Upper lobe of right lung (tissue), 1 donor: ENCODE measurements at places on chromosomes 7 and 10.

- H3K27me3 ChIP-seq, result no peaks in the 10 kb centered on the region
- no peaks in the 10 kb centered on the region for H3K4me1 ChIP-seq
- no peak overlapping the region for H3K27ac ChIP-seq
Observed at GRCh38 chr7:81170291-81170690, 251.4 kb upstream of the SEMA3C start.

DNA sequence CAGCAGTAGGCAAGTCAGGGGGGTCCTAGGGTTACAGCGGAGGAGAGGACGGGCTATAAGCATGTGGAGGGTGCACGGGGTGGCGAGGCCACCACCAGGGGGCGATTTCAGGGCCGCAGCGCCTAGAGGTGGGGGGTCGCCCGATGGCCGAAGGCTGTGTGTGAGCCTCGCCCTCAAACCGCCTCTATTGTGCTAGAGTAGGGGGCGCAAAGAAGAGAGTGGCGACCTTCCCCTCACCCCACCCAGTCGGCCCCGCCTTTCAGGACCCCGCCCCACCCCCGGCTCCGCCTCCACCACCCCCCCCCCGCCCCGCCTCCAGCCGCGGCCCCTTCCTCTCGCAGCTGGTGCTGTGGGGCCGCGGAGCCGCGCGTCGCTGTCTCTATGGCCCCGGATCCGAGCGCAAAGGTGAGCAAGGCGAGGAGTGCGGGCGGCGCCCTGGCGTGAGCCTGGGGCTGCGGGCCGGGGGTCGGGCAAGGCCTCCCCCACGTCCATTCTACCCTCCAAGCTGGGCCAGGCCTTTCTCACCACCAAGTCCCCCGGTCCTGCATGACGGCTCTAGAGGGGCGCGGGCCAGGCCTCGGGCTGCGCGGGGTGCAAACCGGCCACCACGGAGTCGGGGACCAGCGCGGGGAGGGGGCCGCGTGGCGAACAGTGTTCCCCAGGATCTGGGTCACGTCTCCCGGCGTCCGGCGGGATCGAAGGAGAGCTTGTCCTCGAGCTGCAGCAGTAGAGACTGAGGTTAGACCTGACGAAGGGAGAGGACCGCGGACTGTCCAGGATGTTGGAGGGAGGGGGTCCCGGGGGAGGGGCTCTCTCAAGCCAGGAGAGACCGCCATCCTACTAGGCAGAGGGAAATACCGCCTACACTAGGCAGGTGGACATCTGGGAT, at the start of gene SEMA4G:
Gene SEMA4G (plus strand): TSS at position 318 of the 889 bp plus-strand sequence. CDS start 3,409 bp downstream, outside the sequence.
- H3K27ac ChIP-seq, result no peak within 1 kb of the TSS
- no peaks in the 10 kb centered on the region for H3K27me3 ChIP-seq

- H3K27me3 ChIP-seq, result no peaks in the 10 kb centered on the region
- H3K4me3 ChIP-seq, result no peak overlapping the region
- H3K36me3 ChIP-seq, result peaks cover 77% of the 10 kb centered on the region
- DNase-seq, result no peak
Observed at GRCh38 chr10:112409755-112410154, 35.8 kb downstream of the ACSL5 start.

DNA sequence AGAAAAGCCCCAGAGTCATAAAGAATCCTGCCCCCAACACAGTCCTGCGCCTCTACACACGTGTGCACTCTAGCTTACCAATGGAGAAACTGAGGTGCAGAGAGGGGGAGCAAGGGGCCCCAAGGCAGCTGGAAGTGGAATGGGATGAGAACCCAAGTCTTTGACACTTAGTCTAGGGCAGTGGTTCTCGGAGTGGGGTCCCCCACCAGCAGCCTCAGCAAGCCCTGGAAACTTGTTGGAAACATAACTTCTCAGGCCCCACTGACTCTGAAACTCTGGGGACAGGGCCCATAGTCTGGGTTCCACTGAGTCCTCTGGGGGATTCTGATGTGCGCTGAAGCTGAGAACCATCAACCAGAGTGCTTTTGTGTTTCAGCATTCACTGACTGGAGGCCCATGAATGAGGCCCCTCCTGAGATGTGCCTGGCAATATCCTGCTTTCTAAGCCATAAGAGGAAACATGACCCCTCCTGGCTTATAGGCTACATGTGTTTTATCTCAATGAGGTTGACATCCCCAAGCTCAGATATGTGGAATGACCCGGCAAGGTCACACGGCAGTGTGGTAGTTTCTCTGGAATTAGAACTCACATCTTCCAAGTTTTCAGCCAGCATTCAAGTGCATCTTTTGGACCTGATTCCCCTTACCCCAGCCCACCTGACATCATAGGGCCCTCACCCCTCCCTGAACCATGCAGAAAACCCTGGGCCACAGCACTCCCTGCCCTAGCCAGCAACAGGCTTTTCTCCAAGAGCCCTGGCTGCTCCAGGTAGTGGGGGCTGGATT, 147.3 kb upstream of the PCBD1 start:
- DNase-seq, result no peak
- H3K27me3 ChIP-seq, result no peaks in the 10 kb centered on the region
- H3K36me3 ChIP-seq, result no peaks in the 10 kb centered on the region
- H3K27ac ChIP-seq, result no peak overlapping the region
- H3K4me3 ChIP-seq, result no peak overlapping the region

GRCh38 chr7:115217373-115217772, 295.5 kb downstream of the MDFIC start:
- H3K27me3 ChIP-seq, result no peaks in the 10 kb centered on the region
- H3K27ac ChIP-seq, result no peak overlapping the region
- DNase-seq, result no peak
- no peaks in the 10 kb centered on the region for H3K4me1 ChIP-seq
- no peaks in the 10 kb centered on the region for H3K36me3 ChIP-seq
- no peak overlapping the region for H3K4me3 ChIP-seq

- H3K4me1 ChIP-seq, result no peaks in the 10 kb centered on the region
- no peak for DNase-seq
- H3K4me3 ChIP-seq, result no peak overlapping the region
- no peak overlapping the region for H3K27ac ChIP-seq
- no peaks in the 10 kb centered on the region for H3K36me3 ChIP-seq
Observed at GRCh38 chr10:54434782-54435181, 366.2 kb downstream of the PCDH15 start.

- DNase-seq, result no peak
- no peaks in the 10 kb centered on the region for H3K4me1 ChIP-seq
- no peak overlapping the region for H3K27ac ChIP-seq
- H3K27me3 ChIP-seq, result no peaks in the 10 kb centered on the region
Observed at GRCh38 chr10:117320050-117320665, 55.1 kb downstream of the PDZD8 start.
